ENCODE measurements at places on chromosomes 6 and 20.

GRCh38 chr6:4794140-4794707, 18.0 kb downstream of the CDYL start:
- no peak for DNase-seq

DNA sequence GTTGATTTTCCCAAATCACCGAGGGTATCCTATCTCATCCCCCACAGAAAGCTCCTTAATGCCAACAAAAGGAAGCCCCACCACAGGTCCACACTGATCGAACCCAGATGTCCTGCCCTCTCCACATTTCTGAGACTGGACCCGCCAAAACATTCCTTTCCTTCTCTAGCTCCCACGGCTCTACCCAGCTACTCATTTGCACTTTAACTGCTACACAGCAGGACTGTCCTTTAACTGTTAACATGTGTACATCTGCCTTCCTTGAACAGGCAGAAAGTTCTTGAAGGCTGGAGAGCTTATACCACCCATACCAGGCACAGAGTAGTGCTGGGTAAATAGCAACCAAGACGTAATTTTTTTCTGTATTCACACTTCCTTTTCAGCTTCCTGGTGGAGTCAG, 68.6 kb downstream of the TRMT6 start:
- DNase-seq = no peak

DNA sequence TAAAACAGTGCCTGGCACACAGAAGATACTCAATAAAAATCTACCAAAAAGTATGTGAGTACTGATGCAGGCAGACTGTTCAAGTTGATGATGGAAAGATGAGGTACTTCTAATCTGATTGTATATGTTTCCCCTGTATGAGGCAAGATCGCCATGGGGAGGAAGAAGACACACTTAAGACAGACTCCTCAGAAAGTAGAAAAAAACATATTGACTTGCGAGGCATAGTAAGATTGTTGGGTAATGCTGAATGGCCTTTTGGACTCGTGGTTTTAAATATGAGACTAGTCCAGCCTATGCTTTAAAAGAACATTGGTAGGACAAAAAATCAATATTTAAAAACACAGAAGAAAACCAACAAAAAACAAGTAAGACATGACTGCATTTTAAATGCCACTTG, 72.6 kb downstream of the SHPRH start:
- no peak for DNase-seq

GRCh38 chr6:52341561-52342260, 20.2 kb upstream of the PAQR8 start:
- DNase-seq = no peak

- DNase-seq = no peak
Observed at GRCh38 chr6:13787137-13787536, 27.2 kb downstream of the MCUR1 start.

DNA sequence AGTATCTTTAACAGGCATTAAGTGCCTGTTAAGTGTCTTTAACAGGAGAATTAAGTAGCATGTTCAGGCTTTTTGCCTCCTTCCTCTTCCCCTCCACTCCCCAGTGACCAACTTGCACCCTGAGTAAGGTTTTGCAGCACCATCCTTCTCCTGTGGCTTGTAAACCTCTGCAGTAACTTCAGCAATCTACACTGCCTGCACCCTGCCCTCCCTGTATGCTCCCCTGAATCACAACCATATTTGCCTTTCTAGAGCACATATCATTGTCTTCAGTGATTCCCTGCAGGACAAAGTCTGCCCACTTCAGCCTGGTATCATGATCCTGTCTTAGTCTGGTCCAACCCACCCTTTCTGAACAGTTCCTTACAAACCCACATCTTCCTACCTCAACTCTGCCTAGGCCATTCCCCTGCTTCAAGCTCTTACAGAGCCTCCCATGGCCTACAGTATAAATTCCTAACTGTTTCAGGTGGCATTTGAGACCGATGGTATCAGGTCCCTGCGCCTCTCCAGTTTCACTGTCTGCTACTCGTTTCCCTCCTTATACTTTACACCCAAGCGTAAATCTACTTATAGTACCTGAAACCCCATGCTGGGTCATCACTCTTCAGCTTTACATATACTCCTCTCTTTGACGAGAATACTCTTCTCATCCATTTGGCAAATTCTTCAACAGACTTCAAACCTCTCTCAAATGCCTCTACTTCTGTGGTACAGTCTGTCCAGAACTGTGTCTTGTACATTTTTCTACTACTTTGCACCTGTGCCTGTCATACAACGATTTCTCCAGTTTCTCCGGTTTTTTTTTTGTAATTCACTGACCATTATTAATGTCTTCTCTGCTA, 69.8 kb downstream of the ZHX3 start:
- DNase-seq = no peak

GRCh38 chr6:108877046-108877751, 29.0 kb downstream of the ARMC2 start:
- DNase-seq = no peak

GRCh38 chr6:34489207-34489805, 23.4 kb downstream of the PACSIN1 start:
- no peak for DNase-seq

DNA sequence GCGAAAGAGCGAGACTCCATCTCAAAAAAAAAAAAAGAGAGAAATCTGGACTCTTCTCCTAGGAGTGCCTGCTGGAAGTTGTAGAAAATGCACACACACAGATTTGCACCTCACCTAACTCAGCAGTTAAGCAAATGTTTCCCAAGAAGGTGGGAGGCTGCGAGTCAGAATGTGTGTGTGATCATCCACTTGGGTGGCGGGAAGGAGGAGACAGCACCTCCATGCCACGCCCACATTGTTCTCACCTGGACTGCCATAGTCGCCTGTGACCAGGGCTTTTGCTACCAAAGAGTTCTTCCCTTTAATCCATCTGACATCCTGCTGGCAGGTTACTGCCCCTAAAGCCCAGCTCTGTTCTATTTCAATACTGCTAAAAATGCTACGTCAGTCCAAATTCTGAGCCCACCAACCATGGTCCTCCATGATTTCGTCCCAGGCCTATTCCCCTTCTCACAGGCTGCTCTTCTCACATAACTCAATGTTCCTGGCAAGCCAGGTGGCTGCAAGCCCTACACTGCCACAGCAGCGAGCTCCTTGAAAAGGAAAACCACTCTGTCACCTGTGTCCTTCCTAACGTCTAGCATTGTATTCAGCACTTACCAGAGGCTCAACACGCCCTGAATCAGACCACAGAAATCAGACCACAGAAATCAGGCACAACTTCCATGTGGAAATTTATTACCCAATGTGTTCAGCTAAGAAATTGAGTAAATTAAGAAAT, 77.5 kb downstream of the PSMG4 start:
- no peak for DNase-seq

- DNase-seq = no peak
Observed at GRCh38 chr20:38441916-38442315, 6.8 kb upstream of the SNHG17 start.

GRCh38 chr6:7770111-7770510, 44.2 kb downstream of the BMP6 start:
- DNase-seq = no peak

DNA sequence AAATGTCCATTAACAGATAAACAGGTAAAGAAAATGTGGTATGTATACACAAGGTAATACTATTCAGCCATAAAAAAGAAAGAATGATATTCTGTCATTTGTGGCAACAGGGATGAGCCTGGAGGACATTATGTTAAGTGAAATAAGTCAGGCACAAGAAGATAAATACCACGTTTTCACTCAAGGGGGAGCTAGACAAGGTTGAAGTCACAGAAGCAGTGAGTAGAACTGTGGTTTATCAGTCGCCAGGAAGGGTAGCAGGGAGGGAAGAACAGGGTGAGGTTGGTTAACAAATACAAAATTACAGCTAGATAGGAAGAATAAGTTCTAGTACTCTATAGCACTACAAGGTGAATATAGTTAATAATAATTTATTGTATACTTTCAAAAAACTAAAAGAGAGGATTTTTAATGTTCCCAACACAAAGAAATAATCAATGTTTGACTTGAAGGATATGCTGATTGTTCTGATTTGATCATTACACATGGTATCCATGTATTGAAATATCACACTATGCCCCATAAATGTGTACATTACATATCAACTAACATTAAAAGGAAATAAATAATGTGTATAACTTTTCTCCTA, 21.1 kb downstream of the RTN4IP1 start:
- DNase-seq = peak; percentile 11
